ENCODE measurements at places on chromosomes 16 and 17. TPM values are rescaled to one million over a fixed set of nuclear protein-coding genes. Genes with fewer than 3 reads are reported as not detected.

The HS3ST3B1 gene
- total RNA-seq = 17.7 TPM

The PRSS36 gene
- 1.3 TPM for total RNA-seq

The TM4SF5 gene
- total RNA-seq = not detected

The ABCC3 gene
- total RNA-seq = not detected

The TEX19 gene
- 1.1 TPM for total RNA-seq

The TEX14 gene
- 0.78 TPM for total RNA-seq

GRCh38 chr16:1815461-1815860, 11.2 kb downstream of the HAGH start:
- DNase-seq = no peak

- DNase-seq = no peak
These were observed 21.3 kb downstream of the DNAH17 start for GRCh38 chr17:78555746-78556401.

- no peak for DNase-seq
These were observed 23.2 kb downstream of the MAP3K14 start for GRCh38 chr17:45293413-45294211.

DNA sequence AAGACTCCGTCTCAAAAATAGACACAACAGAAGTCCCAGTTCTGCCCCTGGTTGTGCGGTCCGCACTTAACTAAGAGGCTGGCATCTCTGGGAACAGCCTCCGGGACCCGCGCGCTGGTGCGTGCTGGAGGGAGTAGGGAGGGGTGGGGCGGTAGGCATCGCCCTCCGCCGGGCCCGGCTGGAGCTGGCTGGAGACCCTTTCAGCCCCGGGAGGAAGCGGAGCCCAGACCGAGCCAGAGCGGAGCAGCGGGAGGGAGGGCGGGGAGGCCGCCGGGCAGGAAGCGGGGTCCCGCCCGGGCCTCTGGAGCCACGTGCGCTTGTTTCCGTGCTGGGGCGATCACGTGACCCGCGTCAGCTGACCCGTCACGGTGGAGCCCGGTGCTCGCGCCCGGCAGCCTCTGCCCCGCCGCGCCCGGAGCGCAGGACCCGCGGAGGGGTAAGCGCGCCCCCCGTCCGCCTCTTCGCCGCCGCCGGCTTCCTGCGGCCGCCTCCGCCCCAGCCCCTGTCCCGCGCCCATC, at the start of gene WDR81:
TSS of gene WDR81 (plus strand) at position 354 of the 518 bp plus-strand sequence. CDS start 256 bp downstream, outside the sequence.
- DNase-seq = peak; percentile 93

- DNase-seq = peak; percentile 71
These were observed 149.4 kb upstream of the HS3ST3A1 start for GRCh38 chr17:13750816-13751793.

DNA sequence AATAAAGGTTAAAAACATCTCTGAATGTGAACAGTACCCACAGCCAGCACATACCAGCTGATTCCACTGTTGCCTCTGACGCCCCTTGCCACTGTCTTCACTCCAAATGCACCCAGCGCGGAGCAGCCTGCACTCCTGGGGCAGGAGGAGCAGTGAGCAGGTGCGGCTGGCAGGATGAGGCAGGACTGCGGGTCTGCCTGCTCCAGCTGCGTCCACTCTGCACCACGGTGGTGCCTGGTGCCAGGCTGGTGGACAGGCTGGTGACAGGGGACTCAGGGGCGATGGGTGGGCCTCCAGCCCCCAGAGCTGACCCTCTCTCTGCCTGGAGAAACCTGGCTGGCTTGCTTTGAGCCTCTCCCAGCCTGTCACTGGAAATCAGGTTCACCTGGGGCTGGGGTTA, 9.4 kb downstream of the RAB40B start:
- no peak for DNase-seq

DNA sequence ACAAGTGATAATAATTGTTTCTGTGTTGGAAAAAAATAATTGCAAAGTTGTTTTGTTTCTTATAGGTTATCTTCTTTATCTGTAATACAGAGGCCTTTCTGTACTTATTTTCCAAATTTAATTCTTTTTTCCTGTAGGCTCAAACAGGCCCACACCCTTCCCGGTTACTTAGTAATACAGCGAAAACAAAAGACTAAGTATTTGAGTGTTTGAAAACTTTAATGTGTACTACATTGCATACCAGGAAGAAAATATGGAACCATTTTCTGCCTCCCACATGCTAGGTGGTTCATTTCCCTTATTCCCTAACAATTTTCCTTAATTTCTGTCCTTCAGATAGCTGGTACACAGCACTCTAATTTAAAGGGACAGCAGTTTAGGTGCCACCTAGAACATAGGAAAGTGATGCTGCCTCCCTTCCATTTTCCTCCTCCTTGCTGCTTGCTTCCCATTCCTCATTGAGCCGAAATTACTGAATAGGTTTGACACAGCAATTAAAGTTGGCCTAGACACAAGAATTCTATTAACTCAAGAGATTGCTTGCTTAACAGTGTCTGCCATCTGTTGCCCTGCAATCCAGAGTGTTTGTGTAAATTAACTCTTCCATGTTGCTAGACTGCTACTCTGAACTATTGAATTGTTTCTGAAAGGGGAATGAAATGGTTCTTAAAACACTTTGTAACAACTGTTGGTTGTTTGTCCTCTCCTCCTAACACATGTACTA, 24.2 kb downstream of the CYB5B start:
- DNase-seq = no peak

DNA sequence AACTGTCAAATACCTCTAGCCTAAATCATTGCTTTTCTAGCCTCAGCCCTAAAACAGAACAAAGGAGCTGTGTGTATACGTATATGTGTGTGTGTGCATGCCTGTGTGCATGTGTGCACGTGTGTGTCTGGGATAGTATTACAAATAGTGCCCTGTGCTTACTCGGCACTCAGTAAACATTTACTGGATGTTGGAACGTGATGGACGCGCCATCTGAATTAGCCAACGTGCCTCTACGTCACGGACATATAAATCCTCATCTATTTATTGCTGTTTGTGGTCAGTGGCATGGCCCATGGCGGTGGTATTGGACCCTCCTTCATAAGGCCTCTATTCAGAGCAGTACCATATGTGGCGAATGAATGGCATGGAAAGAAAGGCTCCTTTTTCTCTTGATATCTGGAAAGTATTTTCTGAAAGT, 37.5 kb downstream of the WWP2 start:
- DNase-seq = no peak

DNA sequence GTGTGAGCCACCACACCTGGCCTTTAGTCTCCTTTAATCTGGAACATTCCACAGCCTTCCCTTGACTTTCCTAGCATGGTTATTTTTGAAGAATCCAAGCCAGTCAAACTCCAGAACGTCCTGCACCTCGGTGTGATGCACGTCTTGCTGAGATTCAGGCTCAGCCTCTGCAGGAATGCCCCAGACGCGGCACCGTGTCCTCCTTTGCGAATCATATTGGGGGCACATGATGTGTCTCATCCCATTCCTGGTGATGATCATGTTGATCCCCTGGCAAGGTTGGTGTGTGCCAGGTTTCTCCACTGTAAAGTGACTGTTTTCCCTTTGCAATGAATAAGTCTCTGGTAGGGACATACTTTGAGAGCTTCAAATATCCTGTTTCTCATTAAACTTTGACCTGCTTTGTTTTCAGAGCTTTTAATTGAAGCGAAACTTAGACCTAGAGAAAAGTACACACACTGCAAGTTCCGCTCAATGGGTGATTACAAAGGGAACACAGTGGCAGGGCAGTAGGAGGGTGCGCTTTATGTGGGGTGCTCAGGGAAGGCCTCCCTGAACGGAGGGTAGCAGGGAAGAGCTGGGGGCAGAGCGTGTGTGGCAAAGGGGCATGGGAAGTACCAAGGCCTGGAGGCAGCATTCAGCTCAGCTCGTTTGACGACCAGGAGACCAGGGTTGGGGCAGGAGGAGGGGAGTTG, 9.6 kb upstream of the ATP2C2 start:
- DNase-seq = no peak

- no peak for DNase-seq
These were observed 6.1 kb upstream of the SERPINF2 start for GRCh38 chr17:1736348-1737281.

DNA sequence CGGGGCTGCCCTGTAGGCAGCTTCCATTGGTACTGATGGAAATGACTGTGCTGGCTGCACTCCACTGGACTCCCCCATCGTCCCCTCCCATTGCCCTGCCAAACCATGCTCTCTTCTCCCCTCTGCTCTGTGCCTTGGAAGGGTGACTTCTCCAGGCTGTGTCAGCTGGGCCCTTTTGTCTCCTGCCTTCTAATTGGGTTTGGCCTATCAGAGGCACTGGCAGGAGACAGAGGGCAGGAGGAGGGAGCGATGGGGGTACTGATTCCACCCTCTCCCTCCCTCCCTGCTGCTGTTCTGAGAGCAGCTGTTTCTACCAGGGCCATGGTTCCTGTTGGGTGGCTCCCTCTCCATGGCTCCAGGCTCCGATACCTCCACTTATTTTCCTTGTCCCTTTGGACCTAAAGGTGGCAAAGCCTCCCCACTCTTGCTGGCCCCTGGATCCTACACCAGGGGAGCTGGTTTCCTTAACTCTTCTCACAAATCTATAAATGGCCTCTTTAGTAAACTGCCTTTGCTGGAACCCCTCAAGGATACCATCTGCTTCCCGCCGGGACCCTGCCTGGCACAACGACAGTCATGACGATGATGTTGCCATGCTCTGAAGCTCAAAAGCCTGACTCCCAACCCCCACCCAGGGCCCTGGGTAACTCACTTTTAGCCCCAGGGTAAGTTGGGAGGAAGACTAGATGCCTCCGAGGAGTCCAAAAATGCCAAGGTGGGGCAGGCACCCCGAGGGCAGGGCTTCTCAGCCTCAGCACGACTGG, 123.8 kb upstream of the RPL38 start:
- DNase-seq = no peak

GRCh38 chr16:70375636-70376611, 29.2 kb downstream of the DDX19A start:
- no peak for DNase-seq

DNA sequence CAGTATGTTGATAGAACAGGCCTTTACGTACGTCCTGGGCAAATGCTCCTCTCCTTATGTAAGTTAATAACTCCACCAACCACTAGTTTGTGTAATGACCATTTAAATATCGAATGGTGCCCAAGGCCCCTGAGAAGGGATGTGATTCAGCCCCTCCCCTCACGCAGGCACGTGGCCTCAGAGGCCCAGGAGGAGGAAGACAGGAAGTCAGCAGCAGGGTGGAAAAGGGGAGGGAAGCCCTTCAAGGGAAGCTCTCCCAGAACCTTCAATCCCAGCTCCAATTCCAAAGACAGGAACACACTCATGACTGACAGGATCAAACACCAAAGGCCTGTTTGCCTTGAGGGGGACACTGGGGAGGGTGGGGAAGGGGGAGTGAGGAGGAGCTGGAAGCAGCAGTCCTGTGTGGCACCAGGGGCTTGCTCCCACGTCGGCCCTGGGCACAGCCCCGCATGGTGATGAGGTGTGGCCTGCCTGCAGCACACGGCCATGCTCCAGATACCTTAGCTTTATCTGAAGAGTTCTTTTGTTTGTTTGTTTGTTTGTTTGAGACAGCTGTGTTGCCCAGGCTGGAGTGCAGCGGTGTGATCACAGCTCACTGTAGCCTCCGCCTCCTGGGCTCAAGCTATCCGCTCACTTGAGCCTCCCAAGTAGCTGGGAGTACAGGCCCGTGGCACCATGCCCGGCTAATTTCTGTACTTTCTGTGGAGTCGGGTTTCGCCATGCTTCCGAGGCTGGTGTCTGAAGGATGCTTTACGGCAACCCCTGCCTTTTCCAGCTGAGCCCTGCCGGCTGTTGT, 105.0 kb downstream of the ZNF778 start:
- DNase-seq = peak; percentile 87

DNA sequence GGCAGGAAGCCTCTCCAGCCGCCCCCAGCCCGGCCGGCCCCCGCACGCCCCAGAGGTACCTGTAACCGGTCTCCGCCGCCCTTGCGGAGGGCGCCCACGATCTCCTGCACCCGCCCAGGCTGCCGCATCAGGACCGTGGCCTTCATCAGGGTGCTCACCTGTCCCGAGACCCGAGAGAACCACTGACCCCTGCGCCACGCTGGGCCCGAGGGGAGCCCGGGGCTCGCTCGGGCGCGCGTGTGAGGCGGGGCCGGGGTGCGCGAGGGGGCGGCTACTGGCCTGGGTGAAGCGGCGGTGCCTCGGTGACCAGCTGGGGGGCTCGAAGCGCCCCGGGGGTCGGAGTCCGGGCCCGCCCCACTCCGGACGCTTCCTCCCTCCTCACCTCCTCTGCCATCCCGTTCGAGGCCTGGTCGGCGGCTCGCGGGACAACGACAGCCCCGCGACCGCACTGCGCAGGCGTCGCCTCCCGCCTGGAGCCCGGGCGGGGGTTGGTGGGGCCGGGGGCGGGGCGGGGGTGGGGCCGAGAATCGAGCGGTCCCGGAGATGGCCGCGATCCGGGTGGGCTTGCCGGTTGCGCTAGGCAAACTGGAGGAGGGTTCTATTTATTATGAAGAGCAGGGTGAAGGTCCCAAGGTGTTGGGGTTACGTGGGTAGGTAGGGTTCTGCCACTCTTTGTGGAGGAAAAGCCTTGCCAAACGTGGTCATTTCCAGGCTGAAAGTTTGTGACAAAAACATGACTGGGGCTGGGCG, at the start of gene NT5C3B:
TSS of gene NT5C3B (minus strand) at position 433 of the 750 bp plus-strand sequence. CDS start at position 394, 39 bp downstream.
- DNase-seq = peak; percentile 64
